T-cell (primary cell): ENCODE measurements at places on chromosomes 5 and 9. TPM values are rescaled to one million over a fixed set of nuclear protein-coding genes. Genes with fewer than 3 reads are reported as not detected.
A peak's percentile ranks its signal among the peaks of the same experiment; 100 is the strongest.

Gene PDGFRB
- 3.6 TPM for total RNA-seq

Gene GLRA1
- not detected for total RNA-seq

Gene MEIKIN
- 0.53 TPM for total RNA-seq

DNA sequence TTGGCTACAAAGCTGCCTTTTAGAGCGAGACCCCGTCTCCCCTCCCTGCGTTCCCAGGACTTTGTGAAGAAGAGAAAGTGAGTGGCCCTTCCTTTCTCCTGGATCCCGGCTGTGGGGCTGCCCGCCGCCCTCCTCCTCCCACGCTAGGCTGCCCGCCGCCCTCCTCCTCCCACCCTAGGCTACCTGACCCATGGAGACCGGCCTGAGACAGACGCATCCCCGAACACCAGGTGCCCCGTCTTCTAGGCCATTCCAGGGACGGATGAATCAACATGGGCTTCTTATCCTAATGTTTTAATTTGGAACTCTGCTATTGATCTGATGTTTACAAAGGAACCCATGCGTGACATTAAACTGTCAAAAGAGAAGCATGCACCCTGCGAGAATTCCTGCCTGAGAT is 117.3 kb upstream of the LPCAT1 start:
- peaks cover 17% of the 10 kb centered on the region for H3K4me1 ChIP-seq
- no peak overlapping the region for H3K27ac ChIP-seq
- H3K4me3 ChIP-seq: no peak overlapping the region
- H3K27me3 ChIP-seq: peaks cover 35% of the 10 kb centered on the region

DNA sequence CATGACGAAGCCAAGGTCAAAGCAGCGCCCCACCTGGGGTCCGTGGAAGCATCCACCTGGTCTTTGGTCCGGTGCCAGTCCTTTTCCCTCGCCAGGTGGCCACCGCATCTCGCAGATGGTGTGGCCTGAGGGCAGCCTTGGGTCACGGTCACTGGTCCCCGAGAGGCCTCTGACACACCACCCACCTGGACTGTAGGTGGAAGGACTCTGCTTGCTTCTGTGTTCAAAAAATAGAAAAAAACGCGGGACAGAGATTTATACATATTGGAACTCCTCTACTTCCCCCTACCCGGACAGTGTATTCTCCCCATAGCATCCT is 466 bp upstream of the TTC39B start:
- peak overlapping the region; percentile 80 for H3K4me3 ChIP-seq
- H3K4me1 ChIP-seq: peaks cover 22% of the 10 kb centered on the region
- H3K36me3 ChIP-seq: no peaks in the 10 kb centered on the region
- no peaks in the 10 kb centered on the region for H3K27me3 ChIP-seq
- no peak for DNase-seq

GRCh38 chr9:122122903-122123632 is 30.0 kb upstream of the TTLL11 start:
- no peaks in the 10 kb centered on the region for H3K36me3 ChIP-seq
- DNase-seq: peak; percentile 72
- no peak overlapping the region for H3K27ac ChIP-seq
- H3K4me1 ChIP-seq: peaks cover 38% of the 10 kb centered on the region

DNA sequence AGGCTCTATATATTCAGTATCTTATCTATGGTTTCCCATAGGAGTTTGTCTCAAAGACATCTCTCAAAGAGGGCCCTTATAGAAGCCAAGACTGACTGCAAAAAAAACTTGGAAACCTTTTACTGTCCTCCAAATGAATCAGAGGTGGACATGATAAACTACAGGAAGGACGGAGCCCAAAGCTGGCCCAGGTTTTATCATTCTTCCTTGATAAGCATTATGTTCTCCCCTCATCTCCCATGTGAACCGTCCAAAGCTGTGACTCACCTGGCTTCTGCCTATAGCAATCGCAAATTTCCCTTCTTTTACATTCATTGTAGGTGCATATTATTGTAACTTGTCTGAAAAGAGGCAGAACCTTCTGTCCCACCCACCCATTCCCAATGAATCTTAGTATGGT is 35.0 kb upstream of the NIM1K start:
- H3K4me3 ChIP-seq: no peak overlapping the region
- H3K4me1 ChIP-seq: peaks cover 3% of the 10 kb centered on the region
- no peak overlapping the region for H3K27ac ChIP-seq

DNA sequence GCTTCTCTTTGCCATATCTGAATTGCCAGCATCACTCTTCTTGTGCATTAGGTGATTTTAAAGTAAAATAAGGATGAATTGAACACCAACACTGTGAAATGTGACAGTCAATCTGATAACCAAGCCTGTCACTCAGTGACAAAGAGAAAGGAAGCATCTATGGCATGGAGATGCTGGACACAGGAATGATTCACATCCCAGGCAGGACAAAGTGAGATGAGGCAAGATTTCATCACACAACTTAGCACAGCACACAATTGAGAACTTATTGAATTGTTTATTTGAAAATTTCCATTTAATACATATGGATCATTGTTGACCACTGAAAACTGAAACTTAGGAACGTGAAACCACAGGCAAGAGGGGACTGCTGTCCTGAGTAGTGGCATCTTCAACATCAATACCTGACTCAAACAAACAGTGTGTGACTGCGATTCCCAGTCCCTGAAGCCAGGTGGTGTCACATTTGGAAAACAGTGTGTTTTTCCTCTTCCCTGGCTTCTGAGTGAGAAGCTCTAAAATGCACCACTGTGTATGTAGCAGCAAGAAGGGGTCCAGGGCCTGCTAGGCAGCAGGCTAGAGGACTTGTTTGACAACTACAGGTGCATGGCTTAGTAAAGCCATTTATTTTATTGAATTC is 10.7 kb downstream of the GAPT start:
- no peak overlapping the region for H3K4me3 ChIP-seq
- DNase-seq: no peak
- H3K36me3 ChIP-seq: no peaks in the 10 kb centered on the region
- H3K27me3 ChIP-seq: no peaks in the 10 kb centered on the region

DNA sequence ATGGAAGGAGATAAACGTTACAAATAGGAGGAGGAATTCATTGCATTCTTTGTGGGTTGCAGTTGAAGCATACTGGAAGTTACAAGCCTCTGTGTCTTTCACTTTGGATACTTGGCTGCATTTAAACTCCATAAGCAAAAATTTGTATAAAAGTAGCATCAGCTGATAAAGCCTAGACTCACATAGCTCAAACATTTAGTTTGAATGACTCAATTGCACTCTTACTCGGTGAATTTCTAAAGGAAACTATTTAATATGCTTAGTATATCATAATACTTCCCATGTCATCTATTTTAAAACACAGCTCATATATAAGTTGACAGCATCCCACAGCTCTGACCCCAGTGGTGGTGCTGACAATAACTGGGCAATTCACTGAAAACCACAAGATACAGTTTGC is 596.6 kb upstream of the ZNF608 start:
- no peaks in the 10 kb centered on the region for H3K4me1 ChIP-seq
- no peak overlapping the region for H3K27ac ChIP-seq
- no peaks in the 10 kb centered on the region for H3K27me3 ChIP-seq

DNA sequence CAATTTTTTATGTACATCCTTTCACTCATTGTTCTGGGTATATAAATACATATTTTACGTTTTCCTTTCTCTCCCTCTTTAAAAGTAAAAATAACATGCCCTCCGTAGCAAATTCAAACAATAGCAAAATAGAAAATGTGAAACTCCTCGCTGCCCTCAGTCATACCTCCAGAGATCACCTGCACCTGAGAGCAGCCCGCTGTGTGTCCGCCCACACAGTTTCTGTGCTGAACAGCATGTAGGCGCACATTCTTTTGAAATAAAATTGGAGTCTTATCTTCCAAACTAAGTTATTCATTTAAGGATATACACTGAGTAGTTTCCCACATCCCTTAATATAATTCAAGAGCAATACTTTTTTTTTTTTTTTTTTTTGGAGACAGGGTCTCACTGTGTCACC is 255.7 kb downstream of the AOPEP start:
- H3K27ac ChIP-seq: no peak overlapping the region
- H3K36me3 ChIP-seq: no peaks in the 10 kb centered on the region
- peaks cover 2% of the 10 kb centered on the region for H3K4me1 ChIP-seq
- H3K4me3 ChIP-seq: no peak overlapping the region
- H3K27me3 ChIP-seq: no peaks in the 10 kb centered on the region
- no peak for DNase-seq

Gene WNT8A
- total RNA-seq: not detected

DNA sequence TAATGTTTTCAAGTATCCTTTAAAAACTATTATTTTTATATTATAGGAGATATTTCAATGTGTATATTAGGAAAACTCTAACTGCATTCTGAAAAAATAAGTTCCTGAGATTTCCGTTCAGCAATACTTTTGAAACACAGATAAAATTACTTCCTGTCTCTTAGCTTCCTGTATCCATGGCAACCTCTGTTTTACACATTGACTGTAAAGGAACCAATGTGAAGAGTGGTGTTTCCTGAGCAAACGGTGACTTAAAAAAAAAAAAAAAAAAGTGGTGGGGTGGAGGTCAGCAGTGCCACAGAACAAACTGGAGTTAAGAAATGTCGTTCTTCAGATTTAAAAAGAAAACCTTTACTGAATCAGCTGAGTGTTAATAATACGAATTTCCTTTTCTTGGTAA is at the start of gene LRRC70:
Gene LRRC70, plus strand, starts transcription at position 280 of the 400 bp plus-strand sequence. CDS start 620 bp downstream, outside the sequence.
- peaks cover 36% of the 10 kb centered on the region for H3K4me1 ChIP-seq
- H3K4me3 ChIP-seq: no peak within 1 kb of the TSS
- DNase-seq: no peak
- peak within 1 kb of the TSS; percentile 35 for H3K27ac ChIP-seq

DNA sequence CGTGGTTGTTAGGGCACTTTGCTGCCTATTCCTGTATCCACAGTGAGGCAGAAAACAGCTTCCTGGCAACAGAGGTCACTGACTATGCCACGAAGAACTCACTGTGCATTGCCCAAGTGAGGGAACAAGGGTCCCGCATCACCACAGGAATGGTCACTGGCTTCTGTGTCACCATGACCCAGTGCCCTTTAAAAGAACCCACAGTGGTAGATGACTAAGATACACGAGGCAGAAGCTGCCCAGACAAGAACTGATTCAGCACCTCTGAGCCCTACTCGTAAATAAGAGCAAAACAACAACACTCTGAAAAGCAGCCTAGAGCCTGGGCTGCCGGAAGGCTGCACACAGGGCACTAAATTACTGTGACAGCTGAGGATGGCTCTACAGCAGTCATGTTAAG is 236.6 kb upstream of the RASEF start:
- no peak overlapping the region for H3K27ac ChIP-seq
- no peaks in the 10 kb centered on the region for H3K4me1 ChIP-seq
- no peaks in the 10 kb centered on the region for H3K27me3 ChIP-seq

Gene FAM78A
- total RNA-seq: 79.4 TPM

- DNase-seq: no peak
- no peaks in the 10 kb centered on the region for H3K27me3 ChIP-seq
- H3K27ac ChIP-seq: peak overlapping the region; percentile 100
- peak overlapping the region; percentile 98 for H3K4me3 ChIP-seq
Measured at GRCh38 chr5:98929710-98930298, 997 bp upstream of the CHD1 start.

GRCh38 chr5:114415760-114416159 is 53.9 kb downstream of the KCNN2 start:
- no peak overlapping the region for H3K27ac ChIP-seq
- no peak overlapping the region for H3K4me3 ChIP-seq
- H3K36me3 ChIP-seq: no peaks in the 10 kb centered on the region
- DNase-seq: no peak

- no peaks in the 10 kb centered on the region for H3K36me3 ChIP-seq
- no peaks in the 10 kb centered on the region for H3K27me3 ChIP-seq
Measured at GRCh38 chr9:100661668-100662067, 83.8 kb downstream of the CAVIN4 start.

DNA sequence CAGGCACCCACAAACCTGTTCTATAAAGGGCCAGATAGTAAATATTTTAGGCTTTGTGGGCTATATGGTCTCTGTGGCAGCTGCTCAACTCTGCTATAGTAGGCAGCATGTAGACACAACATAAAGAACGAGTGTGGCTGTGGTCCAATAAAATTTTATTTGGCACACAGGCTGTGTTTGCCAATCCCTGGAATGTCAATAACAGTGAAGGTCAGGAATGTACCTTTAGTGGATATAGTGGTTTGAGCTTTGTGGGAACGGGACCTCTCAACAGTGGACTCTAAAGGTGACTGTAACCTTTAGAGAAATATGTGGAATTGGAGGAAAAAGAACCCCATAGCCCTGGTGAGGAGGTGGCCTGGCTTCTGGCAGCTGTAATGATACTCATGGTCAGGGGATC is 145.2 kb downstream of the MAST4 start:
- H3K4me1 ChIP-seq: peaks cover 2% of the 10 kb centered on the region
- H3K36me3 ChIP-seq: no peaks in the 10 kb centered on the region
- no peak for DNase-seq
- no peak overlapping the region for H3K27ac ChIP-seq

- no peaks in the 10 kb centered on the region for H3K4me1 ChIP-seq
- no peak overlapping the region for H3K4me3 ChIP-seq
- no peak for DNase-seq
- H3K27me3 ChIP-seq: no peaks in the 10 kb centered on the region
Measured at GRCh38 chr5:159274676-159275075, 11.6 kb downstream of the UBLCP1 start.

Gene SLF1
- 7.8 TPM for total RNA-seq

GRCh38 chr9:129336130-129336528 is 158.1 kb upstream of the IER5L start:
- peaks cover 21% of the 10 kb centered on the region for H3K4me1 ChIP-seq
- DNase-seq: no peak
- no peak overlapping the region for H3K4me3 ChIP-seq
- peaks cover 38% of the 10 kb centered on the region for H3K27me3 ChIP-seq
- H3K27ac ChIP-seq: no peak overlapping the region

DNA sequence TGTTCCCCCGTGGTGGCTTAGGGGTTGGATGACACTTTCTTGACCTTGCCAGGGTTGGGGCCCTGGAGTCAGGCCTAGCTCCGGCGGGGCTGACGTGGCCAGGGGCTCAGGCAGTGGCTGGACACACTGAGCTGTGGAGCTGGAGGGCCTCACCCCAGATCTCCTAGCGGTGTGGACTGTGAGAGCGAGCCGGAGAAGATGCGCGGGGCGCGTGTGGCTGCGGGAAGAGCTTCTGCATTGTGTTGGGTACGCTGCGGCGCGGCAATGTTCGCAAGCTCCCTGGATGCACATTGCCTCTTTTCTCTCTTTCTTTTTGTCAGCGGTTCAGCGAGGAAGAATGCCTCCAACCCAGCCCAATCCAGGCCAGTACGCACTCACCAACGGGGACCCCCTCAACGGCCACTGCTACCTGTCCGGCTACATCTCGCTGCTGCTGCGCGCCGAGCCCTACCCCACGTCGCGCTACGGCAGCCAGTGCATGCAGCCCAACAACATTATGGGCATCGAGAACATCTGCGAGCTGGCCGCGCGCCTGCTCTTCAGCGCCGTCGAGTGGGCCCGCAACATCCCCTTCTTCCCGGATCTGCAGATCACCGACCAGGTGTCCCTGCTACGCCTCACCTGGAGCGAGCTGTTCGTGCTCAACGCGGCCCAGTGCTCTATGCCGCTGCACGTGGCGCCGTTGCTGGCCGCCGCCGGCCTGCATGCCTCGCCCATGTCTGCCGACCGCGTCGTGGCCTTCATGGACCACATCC is 4.8 kb downstream of the NR2F1 start:
- no peaks in the 10 kb centered on the region for H3K36me3 ChIP-seq
- no peak overlapping the region for H3K4me3 ChIP-seq
- H3K27me3 ChIP-seq: peaks cover 58% of the 10 kb centered on the region
- peaks cover 8% of the 10 kb centered on the region for H3K4me1 ChIP-seq
